ENCODE measurements at places on chromosomes 13 and 19. TPM values are rescaled to one million over a fixed set of nuclear protein-coding genes. Genes with fewer than 3 reads are reported as not detected.

DNA sequence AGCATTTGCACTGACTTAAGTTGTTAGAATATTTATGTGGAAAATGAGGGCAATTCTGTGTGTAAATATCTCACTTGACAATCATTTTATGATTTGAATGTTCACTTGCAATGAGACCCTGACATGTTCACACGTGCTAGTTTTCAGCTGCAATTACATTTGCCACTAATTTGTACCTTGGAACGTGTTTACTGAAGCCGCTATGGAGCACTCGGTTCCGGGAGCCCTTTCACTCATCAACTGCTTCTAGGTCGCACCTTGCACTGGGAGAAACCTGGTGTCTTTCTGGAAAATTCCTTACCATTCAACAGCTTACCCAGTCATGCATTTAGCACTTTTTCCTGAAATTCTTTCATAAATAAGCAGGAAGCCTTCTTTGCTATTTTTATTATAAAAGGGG lies 229.6 kb downstream of the ZIC5 start:
- no peak for DNase-seq

GRCh38 chr13:109191413-109191812 lies 562.0 kb downstream of the MYO16 start:
- no peak for DNase-seq

DNA sequence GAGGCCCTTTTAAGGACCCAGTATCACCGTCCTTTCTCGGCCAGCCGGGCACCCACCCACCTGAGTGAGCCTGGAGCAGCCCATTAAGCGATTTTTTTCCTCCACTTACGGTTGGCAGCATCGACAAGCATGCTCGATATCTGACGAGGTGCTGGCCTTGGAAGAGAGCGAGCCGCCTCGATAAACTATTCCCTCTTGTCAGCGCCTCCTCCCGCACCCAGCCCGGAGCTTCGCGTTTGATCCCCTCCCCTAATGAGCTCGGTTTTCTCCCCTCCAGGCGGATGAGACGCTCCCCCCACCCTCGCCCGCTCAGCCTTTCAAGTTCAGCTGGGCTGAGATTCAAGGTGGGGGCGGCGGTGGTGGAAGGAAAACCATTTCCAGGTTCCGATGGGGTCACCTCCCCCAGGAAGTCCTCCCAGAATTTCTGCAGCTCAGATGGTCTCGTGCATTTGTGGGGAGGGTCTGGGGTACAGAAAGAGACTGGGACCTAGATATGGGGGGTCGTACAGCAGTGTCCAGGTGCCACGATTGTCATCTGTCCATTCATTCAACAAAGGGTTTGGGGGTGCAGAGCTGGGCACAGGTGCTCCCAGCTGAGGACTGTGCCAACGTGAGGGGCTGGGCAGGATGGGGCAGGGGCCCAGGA lies 18.9 kb upstream of the ONECUT3 start:
- no peak for DNase-seq

DNA sequence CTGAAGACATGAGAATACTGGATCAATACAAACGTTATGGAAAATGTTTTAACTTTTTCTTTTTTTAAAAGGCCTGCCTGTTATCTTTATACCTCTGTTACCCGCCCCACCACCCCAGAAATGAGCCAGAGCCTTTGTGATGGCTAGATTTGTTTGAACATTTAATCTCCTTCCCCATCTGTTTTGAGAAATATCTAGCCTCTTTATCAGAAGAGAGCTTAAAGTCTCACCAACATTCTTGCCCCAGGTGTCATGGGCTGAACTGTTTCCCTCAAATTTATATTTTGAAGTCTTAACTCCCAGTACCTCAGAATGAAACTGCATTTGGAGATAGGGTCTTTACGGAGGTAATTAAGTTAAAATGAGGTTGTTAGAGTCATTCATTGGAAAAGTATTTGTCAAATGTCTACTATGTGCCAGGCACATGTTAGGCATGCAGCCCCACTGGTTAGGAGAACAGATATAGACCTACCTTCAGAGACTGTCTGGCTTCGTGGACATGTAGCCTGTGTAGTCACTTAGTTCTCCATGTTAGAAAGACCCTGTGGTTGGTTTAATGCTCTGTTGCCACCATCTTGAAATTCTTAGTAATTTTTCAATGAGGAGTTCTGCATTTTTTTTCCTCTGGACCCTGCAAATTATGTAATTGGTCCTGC lies 6.3 kb upstream of the RB1 start:
- no peak for DNase-seq

- DNase-seq, result no peak
These were observed 250.3 kb upstream of the HTR2A start for GRCh38 chr13:47146991-47147811.

DNA sequence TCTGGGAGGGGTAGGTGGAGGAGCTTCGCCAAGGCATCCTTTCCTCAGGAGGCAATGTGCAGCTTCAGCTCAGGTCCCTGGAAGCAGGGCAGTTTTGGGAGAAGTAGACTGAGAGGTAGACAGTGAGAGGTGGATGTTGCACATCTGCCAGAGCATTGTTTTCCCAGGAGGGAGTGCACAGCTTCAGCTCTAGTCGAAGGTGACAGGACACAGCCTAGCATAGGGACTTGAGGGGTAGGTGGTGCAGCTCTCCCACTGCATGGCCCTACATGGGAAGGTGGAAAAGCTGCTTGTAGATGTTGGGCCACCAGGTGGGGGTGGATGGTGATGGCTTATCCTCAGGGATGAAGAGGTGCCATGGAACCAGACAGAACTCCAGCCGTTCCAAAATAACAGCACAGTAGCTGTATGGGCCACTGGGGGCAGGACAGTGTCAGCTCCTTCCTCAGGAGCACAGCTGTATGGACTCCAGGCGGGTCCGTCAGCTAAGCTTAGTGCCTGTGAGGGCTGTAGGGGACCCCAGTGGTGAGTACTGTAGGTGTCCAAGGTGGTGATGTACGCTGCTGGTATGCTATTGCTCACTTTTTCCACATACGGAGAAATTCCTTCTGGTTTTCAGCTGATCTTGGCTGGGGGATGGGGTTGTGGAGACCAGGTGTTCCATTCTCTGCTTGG lies 17.4 kb upstream of the ZNF543 start:
- no peak for DNase-seq

The RPL18A gene
- 1,496 TPM for total RNA-seq

The ARL11 gene
- 0.22 TPM for total RNA-seq

The ADGRE3 gene
- not detected for total RNA-seq

The PEAK3 gene
- total RNA-seq, result 0.20 TPM

The TMEM145 gene
- total RNA-seq, result not detected
